Left hindlimb (tissue), 1 donor: ENCODE measurements at places on chromosomes 3 and 15.

GRCh38 chr15:94250801-94251200 is 19.4 kb downstream of the MCTP2 start:
- no peak for DNase-seq

GRCh38 chr3:41327718-41328117 is 128.4 kb downstream of the CTNNB1 start:
- DNase-seq: no peak

DNA sequence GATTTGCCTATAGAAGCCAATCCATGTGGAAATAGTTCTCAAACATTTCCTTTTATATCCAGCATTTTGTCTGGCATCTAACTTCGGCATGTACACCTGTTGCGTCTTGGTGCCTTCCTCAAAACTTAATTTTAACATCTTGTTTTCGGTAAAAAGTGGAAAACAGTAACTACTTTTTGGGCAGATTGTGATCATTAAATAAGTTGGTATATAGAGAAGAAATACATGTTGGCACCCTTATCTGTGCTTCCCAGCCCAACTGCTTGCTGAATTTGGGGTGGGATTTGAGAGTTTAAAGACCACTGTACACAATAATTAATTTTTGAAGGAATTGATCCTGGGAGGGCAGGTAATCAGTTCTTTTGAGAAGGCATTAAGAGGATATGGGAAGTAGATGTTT is 566.8 kb downstream of the PDCD6IP start:
- DNase-seq: no peak

- DNase-seq: no peak
These were observed 46.2 kb downstream of the TRIM69 start for GRCh38 chr15:44782516-44782915.

- DNase-seq: no peak
These were observed 20.4 kb downstream of the CEP97 start for GRCh38 chr3:101744811-101745210.

GRCh38 chr15:59169251-59169708 is 37.4 kb upstream of the LDHAL6B start:
- no peak for DNase-seq

- no peak for DNase-seq
These were observed 531.2 kb upstream of the SEMA6D start for GRCh38 chr15:47186075-47186474.

DNA sequence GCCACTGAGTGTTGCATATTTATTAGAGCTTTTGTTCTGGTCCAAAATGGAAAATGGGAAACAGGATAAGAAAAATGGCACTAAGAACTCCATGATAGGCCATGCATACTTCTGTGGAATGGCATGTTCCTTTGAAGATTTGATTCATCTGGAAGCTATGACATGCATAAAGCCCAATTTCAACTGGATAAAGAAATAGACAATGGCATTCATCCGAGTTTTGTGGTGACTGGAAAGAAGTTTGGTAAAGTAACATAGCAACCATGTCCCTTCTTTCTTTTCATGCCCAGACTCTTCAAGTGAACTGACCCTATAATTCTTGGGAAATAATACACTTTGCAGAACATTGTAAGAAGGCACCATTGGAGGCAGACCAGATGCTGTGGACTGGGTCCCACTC is 368.4 kb upstream of the IL12A start:
- no peak for DNase-seq

- DNase-seq: no peak
These were observed 132.4 kb upstream of the PLXNA1 start for GRCh38 chr3:126850370-126851085.

GRCh38 chr15:31219221-31219620 is 107.4 kb upstream of the KLF13 start:
- DNase-seq: no peak

DNA sequence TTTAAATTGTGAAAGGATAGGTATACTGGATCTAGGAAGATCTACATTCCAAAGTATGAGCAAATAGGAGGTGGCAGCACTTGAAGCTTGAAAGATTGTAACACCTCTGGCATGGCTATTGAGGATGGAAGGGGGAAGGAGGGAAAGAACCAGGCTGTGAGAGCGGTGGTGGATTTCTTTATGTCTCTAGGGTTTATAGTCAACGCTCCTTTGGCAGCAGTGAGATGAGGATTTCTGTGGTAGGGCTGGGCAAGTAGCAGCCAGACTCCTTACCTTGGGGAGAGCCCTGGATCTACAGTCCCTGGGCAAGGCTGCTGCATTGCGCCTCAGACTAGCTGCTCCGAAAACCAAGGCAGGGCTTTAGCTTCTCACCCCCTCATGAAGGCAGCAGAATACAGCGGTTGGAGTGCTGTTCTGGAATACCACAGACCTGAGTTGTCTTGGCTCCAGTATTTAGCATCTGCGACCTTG is 53.2 kb downstream of the MEF2A start:
- DNase-seq: no peak

GRCh38 chr3:120172070-120172469 is 77.8 kb upstream of the GSK3B start:
- DNase-seq: no peak

DNA sequence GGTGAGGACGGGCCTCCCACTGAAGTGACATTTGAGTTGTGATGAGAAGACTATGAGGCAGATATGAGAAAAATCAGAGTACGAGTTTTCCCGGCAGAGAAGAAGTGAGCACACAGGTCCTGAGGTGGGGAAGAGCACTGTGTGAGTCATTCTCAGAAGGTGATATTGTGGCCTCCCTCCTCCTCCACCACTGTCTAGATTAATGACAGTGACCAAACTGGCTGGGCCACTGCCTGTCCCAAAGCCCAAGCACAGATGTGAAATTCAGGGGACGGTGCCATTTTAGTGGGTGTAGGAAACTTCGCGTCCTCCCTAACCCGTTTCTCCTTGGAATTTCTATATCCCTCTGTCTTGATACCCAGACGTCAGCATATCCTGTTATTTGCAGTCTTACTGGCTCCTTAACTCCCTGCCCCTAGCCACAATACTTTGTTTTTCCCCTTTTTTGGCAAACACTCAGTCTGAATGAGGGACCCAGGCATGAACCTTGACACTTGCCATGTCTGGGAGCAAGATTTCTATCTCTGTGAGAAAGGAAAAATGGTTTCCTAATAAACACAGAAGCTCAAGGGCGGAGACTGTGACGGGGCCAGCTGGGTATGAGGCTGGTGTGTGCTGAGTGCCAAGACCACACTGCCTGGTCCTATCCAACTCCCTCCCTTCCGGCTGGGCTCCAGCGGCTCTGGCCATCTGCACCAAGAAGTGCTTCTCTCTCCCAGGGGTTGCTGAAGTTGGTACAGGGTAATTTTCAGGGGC is 15.2 kb downstream of the PRICKLE2 start:
- peak; percentile 87 for DNase-seq

DNA sequence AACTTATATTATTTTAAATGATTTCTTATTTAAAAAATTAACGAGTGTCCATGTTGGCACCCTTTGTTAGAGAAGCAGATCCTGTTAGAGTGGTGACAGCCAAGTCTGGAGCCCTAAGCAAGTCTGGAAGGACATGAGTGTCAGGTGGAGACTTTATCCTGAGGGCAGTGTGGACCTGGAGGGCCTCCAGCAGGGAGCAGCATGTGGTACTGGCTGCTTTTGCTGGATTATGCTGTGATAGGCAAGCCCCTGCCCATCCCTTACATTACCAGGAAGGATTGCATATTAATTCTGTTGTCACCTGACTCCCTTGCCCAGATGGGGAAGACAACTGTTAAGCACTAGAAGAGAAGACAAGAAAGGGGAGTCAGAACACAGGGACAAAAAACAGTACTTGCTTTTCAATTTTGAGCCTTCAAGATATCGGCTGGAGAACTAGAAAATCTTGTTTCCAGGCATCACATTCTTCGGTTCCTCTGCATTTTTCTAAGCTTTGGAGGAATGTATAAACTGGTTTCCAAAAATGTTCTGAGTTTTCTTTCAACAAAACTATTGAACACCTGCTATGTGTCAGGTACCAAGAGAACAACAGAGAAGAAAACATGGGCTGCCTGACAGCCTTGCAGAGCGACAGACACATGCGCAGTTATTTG is 22.7 kb downstream of the ZNF860 start:
- DNase-seq: no peak

DNA sequence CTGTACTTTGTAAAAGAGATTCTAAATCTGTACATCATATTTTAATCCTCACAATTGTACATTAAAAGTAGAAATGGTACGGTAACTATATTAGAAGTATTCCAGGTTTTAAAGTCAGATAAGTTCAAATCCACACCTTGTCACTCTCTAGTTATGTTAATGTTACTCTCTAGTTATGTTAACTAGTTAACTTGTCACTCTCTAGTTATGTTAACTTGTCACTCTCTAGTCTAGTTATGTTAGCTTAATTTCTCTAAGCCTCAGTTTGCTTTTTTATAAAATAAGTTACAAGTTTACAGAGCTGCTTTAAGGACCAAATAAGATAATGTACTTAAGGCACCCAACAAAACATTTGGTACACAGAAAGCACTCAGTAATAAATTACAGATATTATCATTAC is 42.6 kb downstream of the ZNF280D start:
- DNase-seq: no peak

GRCh38 chr15:97168704-97169475 is 791.6 kb upstream of the ARRDC4 start:
- no peak for DNase-seq

- DNase-seq: no peak
These were observed 147.8 kb downstream of the SLCO3A1 start for GRCh38 chr15:92001307-92001706.

GRCh38 chr3:113805249-113805648 is 33.3 kb upstream of the GRAMD1C start:
- DNase-seq: no peak

GRCh38 chr3:86654806-86655460 is 336.0 kb downstream of the VGLL3 start:
- DNase-seq: no peak

- no peak for DNase-seq
These were observed 189.4 kb downstream of the MFSD1 start for GRCh38 chr3:158991146-158991705.

DNA sequence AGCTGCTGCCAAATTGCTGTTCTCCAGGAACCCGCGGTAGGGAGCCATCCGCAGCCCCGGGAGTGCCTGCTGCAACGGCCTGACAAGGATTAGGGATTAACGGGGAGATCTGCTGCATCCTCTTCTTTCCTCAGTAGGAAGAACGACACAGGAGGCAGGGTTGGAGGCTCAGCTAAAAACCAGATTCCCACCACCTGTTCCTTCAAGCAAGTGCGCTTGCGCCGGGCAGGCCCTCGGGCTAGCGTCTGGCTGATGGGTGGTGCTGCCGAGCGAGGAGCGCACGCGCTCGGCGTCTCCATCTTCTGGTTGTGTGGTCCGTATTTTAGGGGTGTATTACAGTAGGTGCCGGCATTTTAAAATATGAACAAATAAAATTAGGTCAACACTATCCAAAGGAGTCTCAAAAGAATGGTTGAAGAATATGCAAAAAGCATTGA is 25.4 kb upstream of the SLC25A26 start:
- peak; percentile 59 for DNase-seq

DNA sequence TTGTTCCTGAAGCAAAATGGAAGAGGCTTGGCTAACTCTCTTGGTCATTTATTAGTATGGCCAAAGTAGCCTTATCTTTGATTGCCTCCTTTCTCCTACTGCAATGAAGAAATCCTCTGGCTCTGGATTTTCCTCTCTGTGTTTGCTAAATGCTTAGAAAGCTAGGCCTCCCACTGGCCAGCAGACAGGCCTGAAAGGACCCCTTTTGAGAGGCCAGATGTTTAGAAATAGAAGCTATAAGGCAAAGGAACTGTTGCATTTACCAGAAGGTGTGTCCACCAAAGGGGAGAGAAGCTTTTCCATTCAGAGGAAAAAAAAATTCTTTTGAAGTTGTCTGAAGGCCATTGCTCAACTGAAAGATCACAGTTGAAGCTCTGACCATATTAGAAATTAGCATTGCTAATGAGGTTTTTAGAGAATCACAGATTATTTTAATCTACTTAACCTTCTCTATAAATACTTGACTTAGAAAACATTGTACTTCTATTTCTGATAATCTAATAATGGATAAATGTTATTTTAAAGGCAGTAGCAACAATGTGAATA is 160.8 kb downstream of the SYNPR start:
- DNase-seq: no peak

DNA sequence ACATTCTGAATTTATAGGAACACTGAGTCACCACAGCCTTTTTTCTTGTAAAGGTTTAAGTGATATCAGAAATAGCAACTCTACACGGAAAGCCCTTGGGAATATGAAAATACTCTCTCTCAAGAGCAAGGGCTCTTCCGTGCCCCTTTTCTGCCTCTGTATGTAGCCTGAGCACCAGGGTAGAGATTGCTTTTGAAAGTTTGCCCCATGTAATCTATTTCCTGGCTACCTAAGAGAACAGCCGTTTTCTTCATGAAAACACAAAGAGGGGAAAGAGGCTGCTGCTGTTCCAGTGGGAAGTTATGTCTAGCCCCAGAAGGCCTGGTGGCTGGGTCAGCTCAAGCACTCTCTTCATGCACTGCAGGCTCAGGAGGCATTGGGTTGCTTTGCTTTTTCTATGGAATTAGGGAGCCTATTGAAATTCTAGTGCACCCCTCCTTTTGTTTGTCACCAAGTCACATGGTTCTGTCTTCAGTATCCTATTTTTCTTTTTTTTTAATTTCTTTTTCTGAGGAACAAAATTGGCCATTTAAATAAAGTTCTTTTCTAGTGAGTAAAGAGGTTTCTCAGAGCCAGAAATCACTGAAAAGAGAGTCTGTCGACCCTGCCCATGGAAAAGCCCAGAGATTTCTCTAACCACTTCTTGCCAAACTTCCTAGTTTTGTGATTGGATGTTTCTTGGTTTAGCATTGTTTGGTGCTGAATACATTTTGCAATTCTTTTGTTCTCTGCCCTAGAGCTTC is 39.5 kb downstream of the TIGIT start:
- DNase-seq: no peak

DNA sequence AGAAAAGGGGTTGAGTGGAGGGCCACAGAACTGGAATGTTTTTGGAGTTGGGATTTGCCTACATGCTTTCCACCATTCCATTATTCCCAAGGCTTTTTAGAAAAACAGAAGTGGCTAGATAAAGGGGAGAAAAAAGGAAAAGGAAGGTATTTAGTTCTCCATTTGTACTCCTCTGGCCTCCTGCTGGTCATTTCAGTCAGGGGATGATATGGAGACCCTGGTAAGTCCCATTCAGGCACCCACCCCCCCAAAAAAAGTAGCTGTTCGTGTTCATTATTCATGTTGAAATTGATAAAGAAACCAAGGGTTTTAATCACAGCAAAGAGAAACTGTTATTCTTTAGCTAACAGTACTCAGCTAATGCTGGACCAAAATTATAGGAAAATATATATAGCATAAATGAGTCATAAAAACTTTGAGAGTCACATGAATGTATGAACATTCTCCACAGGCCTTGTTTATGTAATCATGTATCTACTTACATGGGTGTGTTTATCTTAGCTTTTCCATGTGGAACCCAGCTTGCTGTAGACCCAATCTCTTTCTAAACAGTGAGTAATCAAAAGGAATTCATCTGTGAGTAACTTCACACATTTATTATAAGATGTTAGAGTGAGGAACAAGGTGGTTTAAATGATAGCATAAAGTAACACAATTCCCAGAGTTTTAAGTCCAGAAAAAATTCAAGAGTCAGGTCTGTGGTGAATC is 167.2 kb downstream of the KCNMB2 start:
- no peak for DNase-seq

DNA sequence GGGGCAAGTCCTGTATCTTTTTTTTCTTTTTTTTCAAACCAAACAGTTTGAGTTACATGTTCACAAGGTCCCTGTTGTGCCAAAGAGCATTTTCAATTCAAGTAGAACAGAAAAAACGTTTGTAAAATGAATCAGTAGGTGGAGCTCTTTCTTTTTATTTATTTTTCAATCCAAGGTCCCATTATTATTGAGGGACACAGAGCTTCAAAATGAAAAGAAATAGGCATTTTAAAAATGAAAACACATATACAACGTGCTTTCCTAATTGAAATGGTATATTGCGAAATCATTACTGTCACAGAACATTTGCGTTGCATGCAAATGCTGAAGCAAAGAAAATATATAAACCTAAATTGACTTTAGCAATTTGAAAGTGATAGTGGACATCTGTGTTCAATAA is 711.0 kb downstream of the MECOM start:
- DNase-seq: no peak
